Aortic smooth muscle cell (primary cell): ENCODE measurements at places on chromosomes 1 and 21. TPM values are rescaled to one million over a fixed set of nuclear protein-coding genes. Genes with fewer than 3 reads are reported as not detected.

NHLH1 gene
- under 0.01 TPM in 1 of 2 replicates, not detected in the other for total RNA-seq

TESK2 gene
- total RNA-seq = 1.6 and 2.9 TPM in 2 replicates

AIRE gene
- total RNA-seq = under 0.01 TPM in 1 of 2 replicates, not detected in the other

RNU1-4 gene
- total RNA-seq = 565 and 1,390 TPM in 2 replicates

CTSS gene
- 25.8 and 41.1 TPM in 2 replicates for total RNA-seq

TNFAIP8L2 gene
- total RNA-seq = not detected in 2 replicates

AMPD1 gene
- not detected in 2 replicates for total RNA-seq

LRRC38 gene
- total RNA-seq = 0.50 TPM in 1 of 2 replicates, not detected in the other

FNDC7 gene
- 0.25 and 0.26 TPM in 2 replicates for total RNA-seq

TGFB2 gene
- 5.7 and 12.4 TPM in 2 replicates for total RNA-seq
